ENCODE measurements at places on chromosomes 11 and 22.
A peak's percentile ranks its signal among the peaks of the same experiment; 100 is the strongest.

DNA sequence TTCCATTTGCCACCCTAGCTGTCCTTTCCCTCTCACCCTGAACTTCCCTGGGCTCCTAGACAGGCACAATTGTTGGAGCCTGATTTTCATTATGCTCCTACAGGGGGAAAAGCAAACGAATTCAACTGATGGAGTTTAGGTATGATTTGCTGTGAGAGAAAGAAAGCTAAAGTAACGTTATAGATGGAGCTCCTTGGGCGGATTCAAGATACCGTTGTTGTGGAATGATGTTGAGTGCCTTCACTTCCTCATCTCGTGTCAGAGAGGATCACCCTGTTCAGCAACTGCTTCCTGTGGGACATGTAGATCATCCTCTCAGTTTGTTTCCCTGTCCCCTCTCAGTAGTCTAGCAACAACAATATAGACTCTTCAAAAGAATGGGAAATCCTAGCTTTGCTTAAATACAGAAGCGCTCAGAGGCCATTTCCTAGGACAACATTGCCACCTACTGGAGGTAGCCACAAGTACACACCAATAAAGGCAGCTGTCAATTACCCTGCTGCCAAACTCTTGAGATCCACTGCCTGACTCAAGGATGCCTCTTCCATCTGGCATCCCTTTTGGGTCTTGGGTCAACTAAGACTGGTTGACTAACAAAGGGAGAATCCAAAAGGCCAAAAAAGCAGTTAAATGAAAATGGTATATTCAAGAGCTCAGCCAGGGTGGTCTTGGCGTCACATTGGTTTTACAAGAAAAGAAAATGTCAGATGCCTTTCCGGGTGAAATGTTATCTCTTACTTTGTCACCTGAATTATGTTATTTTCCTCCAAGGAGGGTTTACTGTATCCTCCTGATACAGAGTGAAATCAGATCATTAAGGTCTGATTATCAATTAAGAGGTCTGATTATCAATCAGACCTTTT lies 13.5 kb upstream of the DTX4 start:
- peak; percentile 86 for DNase-seq

- DNase-seq, result no peak
Observed at GRCh38 chr11:92153542-92153941, 71.1 kb upstream of the FAT3 start.

DNA sequence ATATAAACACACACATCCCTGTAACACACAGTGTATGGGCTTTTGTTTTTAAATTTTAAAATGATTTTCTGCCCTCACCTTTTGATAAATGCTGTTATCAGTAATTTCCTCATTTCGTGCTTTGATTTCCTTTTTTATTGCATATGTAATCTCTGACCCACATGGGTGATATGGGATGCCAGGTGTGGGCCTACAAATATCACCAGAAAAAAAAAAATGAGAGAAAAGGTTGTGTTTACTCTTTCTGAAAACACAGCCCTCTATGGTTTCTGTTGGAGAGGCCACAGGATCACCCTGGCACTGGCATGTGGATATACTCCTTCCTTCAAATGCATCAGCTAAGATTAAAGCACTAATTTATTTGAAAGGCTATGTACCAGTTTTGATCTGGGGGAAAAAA lies 17.0 kb downstream of the DRD2 start:
- DNase-seq, result no peak

DNA sequence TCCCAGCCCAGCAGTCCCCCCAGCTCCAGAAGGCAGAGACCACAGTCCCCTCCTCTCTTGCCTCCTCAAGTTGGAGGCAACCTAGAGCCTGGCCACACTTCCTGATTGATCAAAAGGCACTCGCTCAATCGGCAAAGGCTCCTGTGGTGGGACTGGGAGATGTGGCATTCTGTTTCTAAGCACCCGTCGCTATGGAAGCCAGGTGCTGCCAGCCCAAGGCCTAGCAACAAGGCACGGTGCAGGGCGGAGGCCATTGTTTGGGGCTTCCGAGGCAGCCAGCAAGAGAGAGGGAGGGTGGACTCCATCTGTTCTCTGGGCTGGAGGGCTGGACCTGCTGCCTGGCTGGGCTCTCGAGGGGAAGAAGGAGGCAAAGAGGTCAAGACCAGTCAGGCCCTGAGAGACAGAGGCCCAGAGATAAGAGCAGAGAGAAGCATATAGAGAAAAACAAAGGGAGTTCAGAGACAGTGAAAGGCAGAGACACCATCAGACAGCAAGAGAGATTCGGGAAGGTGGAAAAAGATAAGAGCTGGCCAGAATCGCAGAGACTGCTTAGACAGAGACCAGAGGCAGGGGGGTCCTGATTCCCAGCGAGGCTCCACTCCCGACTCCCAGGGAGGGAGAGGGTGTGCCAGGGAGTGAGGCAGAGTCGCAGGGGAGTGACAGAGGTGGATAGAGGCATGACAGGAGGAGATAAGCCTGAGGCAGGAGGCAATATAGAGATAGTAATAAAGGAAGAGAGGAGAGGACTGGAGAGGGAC lies 21.2 kb downstream of the PDE2A start:
- DNase-seq, result no peak

- DNase-seq, result no peak
Observed at GRCh38 chr11:88411265-88411664, 73.7 kb upstream of the CTSC start.

DNA sequence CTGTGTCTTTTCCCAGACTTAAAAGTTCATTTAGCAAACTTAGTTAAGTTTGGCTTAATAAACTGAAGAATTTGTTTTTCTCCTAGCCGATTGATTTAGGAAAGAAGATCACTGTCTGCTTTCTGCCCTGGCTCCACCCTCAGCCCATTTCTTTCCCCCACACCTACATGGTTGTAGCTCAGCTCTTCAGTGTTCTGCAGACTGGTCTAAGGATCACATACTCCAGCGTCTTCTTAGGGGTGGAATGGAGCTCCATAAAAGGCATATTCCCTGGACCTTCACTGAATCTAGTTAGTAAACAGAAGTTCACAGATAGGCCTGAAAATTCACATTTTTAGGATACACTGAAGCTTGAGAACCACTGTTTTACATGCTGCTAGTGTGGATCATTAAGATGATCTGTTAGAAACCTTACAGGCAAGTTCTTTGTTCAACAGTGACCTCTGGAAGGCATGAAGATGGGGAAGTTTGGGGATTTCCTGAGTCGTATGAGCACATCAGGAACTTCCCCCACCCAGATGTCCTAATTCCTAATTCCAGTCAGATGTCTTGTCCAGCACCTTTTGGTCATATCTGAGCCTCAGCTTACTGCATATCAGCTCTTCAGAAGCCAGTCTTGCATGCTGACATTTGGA lies 16.8 kb downstream of the PIWIL4 start:
- no peak for DNase-seq

DNA sequence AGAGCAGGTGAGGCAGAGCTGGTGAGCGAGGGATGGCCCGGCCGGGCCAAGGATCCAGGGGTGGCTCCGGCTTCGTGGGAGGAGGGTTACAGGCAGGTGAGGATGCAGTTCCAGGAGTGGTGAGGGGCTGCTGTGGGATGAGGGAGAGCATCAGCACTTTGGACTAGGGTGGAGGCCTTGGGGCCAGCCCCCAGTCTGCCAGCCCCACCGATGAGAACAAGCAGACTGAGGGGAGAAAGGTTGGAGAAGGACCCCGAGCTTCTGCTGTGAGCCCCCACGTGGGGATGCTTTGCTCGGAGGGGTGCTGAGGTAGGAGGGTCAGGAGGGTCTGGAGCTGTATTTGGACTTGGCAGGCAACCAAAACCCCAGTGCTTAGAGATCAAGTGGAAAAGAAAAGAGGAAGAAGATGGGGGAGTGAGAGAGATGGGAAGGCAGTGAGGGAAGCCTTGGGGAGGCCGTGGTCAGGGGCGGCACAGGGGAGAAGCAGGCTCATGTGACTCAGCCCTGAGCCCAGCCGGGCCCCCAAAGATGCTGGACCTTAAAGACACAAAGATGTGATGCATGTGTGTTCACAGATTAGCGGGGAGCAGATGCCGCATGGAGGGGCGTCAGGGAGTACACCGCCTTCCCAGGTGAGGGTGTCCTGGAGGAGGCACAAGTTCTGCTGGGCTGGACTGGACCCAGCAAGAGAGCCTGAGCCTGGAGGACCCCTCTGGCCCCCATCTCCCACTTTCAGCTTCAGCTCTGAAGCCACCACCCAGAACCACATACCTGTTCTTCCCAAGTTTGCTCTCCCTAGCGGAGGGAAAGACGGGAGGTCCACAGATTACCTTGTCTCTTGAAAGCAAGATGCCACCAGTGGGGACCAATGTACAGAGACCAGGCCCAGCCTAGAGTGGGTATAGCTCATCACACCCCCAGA lies 91.3 kb downstream of the CDKN1C start:
- DNase-seq, result no peak

- peak; percentile 40 for DNase-seq
Observed at GRCh38 chr11:22807855-22808570, 21.6 kb downstream of the SVIP start.

- DNase-seq, result no peak
Observed at GRCh38 chr11:103961010-103961409, 75.4 kb upstream of the DDI1 start.

- DNase-seq, result no peak
Observed at GRCh38 chr22:46392137-46392844, 56.8 kb downstream of the TRMU start.

DNA sequence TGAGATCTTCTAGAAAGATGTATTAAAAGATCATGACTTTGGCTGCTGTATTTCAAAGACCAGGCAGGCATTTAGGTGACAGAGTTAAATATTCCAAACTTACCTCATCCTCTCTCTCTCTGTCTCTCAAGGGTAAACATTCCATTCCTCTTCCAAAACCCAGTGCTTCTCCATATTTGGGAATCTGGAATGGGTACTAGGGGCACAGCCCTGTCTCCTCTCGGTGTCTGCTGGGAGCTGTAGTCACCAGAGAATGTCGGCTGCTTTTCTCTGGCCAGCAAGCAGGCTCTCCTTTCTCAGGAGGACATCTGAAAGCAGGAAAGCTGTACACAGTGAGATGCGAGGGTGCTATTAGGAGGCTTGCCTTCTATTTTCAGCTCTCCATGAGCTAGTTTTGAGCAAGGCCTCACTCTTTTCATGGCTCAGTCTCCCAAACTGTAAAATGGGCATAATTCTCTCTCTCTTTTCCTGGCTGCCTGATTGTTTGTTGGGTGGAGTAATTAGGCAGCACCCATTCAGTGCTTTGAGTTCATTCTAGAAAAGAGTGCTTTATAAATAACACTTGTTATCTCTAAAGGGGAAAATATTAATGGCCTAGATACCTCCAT lies 9.3 kb upstream of the PEX26 start:
- DNase-seq, result no peak

DNA sequence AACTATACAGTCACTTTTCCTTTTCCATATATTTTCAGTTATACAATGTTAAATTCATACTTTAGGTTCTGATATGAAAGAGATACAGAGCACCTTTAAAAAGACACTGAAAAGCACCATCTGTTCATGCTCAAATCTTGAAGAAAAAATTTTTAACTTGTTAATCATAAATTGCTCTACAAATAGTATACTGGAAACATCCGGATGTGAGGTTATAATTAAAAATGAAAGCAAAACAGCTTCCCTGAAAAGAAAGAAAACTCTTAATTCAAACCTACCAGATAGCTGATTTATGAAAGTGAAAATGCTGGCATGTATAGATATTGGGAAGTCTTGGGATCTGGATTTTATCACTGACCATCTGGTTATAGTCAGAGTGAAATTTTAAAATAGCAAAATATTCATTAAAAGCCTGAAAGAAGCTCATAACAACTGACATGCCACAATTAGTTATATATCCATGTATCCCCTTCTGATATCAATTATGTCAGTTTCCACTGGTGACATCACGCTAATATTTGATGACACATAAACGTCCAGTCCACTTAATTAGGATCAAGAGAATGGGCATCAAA lies 740.0 kb downstream of the DLG2 start:
- DNase-seq, result no peak

DNA sequence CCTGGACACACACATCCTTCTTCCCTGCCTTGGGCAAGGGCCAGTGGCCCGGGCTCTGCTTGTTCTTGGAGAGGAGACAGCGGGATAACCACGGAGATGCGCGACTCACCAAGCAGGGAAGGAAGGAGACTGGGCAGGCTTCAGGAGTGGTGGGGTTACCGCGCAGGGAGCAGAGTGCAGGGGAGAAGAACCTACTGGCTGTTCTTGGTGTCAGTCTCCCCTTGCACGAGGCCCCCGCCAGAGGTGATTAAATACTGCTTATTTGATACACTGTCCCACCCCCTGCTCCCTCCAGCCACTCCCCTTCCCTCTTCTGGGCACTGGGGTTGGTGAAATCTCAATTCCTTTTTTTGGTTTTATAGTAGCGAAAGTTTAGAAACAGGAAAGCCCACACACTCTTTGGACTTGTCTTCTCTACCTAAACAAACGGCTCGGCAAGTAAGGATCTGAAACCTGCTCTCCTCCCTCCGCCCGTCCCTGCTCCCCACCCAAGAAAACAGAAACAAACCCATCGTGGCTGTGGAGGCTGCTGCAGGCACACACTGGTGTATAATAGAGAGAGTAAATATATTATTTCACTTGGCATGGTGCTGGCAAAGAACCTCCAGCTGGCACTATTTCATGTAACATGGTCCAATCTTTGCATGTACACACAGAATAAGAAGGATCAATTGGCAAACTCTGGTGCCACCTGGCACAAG lies 10.8 kb downstream of the LARGE2 start:
- no peak for DNase-seq

DNA sequence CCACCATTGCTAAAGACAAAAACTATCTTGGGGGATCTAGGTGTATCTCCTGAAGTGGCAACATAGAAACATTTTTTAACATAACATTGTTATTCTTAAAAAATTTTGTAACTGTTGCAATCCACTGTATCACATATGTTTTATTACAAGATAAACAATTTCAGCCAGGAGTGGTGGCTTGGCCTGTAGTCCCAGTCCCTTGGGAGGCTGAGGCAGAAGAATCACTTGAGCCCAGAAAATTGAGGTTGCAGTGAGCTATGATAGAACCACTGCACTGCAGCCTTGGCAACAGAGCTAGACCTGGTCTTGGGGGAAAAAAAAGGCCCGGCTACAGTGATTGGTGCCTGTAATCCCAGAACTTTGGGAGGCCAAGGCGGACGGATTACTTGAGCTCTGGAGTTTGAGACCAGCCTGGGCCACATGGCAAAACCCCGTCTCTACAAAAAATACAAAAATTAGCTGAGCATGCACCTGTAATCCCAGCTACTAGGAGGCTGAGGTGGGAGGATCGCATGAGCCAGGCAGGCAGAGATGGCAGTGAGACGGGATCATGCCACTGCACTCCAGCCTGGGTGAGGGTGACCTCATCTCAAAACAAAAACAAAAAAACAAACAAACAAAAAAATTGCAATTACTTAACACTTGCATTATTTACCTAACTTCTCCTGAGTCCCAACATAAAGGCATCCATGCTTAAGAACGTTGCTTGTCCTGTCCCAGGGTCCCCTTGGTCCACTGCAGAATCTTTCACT lies 1.5 kb upstream of the DEPDC5 start:
- DNase-seq, result no peak

- peak; percentile 69 for DNase-seq
Observed at GRCh38 chr11:19079643-19080440, 19.3 kb upstream of the MRGPRX2 start.

Data from HT-29 (cell line).